Ascending aorta (tissue), 2 donors: ENCODE measurements at places on chromosomes 6 and 20.

- no peak for DNase-seq
Observed at GRCh38 chr6:15337582-15337981, 91.7 kb downstream of the JARID2 start.

GRCh38 chr20:9613871-9614270 lies 99.5 kb downstream of the LAMP5 start:
- no peak for DNase-seq

DNA sequence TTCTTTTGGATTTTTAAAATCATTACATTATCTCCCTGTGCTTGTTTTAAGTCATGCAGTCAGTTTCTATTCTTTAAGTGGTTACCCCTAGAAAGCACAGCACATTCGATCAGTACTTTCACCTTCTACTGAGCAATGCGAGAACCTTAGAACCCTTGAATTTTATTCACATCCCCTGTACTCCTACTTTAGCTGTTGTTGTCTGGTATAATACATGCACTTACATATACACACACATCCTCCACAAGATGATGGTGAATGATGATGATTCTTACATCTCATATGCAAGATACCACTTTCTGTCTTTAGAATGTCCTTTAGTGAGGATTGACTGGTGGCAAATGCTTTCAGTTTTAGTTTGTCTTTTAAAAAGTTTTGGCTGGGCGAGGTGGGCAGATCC lies 5.7 kb downstream of the CDC40 start:
- DNase-seq = no peak

DNA sequence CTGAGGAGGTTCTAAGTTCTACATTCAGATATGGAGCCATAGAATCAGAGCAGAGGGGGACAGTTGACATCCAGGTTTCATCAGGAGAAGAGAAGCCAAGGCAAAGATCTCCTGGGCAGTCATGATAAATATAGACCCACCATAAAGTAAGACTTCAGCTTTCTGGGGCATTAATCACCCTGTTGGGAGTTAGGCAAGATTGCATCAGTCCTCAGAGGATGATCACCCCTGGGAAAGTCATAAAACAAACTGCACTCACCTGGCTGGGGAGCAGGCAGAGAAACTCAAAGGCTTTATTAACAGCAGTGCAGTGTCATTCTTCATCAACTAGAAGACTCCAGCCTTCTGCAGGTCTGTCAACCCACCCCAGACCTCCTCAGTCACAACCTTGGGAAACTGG lies 301.3 kb upstream of the JARID2 start:
- DNase-seq = no peak

- no peak for DNase-seq
Observed at GRCh38 chr6:38497546-38497945, 142.2 kb downstream of the BTBD9 start.

DNA sequence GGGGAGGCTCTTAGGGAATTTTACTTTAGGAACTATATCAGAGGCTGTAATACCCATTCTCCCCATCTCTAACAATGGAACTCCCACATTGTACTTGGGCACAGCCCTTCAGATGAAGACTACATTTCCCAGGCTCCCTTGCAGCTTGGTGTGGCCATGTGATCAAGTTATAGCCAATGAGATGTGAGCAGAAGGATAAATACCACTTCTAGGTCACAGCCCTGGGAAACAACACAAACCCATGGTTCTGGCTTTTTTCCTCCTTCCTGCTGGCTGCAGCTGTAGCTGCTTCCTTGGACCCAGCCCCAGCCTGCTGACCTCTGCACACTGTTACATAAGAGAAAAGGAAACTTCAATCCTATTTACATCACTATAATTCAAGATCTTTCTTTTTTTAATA lies 445.9 kb upstream of the JARID2 start:
- DNase-seq = no peak

DNA sequence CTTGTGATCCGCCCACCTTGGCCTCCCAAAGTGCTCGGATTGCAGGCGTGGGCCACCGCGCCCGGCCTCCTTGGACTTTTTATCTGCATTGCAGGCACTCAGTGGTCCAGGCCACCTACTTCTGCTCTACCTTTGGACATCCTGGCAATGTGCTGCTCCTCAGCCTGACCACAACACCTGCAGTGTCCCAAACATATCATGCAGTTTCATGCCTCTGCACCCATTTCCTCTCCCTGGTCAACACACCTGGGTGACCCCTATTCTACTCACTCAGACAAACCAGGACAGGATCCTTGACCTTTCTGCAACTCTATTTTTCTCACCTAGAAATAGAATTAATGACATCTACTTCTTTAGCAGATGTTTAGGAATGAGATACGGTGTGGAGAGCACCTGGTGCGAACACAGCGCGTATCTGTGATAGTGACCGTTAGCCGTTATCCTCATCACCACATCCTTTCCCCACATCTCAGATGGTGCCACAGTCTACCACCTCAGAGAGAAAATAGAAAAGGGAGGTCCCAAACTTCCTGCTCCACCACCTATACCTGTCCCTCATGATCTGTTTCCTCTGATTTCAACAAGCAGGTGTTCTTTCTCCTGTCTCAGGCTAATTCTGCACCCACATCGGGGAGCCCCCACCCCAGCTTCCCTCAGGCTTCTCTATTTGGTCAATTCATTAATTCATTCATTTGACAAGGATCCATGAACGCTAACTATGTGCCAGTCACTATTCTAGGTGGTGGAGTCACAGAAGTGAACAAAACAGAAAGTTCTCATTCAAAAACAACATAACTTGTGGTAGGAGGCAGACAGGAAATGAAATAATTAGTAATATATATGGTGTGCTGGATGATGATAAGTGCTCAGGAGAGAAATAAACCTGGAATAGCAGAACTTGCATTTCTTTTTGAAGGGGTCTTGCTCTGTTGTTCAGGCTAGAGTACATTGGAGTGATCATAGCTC lies 4.3 kb upstream of the BTN3A2 start:
- no peak for DNase-seq

DNA sequence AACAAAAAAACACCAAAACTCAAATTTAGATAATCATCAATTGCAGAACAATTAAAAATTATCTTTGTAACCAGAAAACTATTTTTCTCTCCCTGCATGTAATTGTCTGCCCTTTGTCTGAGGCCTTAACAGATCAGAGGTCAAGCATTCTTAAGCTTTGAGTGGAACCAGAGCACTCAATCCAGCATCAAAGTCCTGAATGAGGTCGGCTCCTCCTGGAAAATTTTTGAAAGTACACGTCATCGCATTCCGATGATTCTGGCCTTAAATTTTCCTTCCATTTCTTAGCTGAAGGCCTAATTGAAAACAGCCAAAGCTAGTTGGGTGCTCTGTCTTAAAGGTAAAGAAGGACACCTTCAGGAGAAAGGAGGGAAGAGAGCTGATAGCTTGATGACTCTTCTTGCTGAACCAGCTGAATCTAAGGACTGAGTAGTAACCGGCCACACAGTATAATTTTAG lies 510.2 kb upstream of the SULF2 start:
- no peak for DNase-seq

DNA sequence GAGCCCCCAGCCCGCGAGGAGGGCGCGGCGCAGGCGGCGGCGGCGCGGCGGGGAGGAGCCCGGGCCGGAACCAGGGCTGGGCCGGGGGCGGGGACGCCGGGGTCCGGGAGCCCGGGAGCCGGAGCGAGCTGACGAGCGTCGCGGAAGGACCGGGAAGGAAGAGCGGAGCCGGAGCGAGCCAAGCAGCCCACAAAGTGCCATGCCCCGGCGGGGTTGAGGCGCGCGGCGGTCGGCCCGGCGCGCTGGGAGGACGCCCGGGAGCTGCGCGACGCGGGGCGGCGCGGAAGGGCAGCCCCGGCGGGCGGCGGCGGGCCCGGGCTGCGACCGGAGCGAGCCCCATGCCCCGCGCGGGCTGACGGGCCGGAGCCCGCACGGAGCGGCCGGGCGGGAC lies 289 bp downstream of the FOXP4 start:
- DNase-seq = no peak

- no peak for DNase-seq
Observed at GRCh38 chr6:132687306-132687705, 26.5 kb downstream of the VNN1 start.

DNA sequence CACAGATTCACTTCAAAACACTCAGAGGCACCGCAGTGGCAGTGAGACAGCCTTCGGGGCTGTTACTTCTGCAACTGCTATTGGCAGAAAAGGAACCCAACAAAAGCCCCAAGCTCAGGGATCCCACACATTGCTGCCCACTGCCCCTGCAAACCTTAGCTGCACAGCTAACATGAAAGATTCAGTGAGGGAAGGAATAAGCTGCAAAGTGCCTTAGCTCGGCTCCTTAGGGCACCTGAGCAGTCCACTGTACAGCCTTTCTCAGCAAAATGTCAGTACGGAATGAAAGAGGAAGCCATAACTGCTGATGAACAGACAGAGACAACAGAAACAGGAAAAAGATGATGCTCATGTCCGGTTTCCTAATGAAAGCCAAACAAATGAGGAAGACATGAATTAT lies 179.7 kb upstream of the SHLD1 start:
- DNase-seq = no peak

- no peak for DNase-seq
Observed at GRCh38 chr6:139891471-139891870, 517.0 kb upstream of the CITED2 start.

GRCh38 chr6:86936834-86937218 lies 502 bp upstream of the HTR1E start:
- no peak for DNase-seq

DNA sequence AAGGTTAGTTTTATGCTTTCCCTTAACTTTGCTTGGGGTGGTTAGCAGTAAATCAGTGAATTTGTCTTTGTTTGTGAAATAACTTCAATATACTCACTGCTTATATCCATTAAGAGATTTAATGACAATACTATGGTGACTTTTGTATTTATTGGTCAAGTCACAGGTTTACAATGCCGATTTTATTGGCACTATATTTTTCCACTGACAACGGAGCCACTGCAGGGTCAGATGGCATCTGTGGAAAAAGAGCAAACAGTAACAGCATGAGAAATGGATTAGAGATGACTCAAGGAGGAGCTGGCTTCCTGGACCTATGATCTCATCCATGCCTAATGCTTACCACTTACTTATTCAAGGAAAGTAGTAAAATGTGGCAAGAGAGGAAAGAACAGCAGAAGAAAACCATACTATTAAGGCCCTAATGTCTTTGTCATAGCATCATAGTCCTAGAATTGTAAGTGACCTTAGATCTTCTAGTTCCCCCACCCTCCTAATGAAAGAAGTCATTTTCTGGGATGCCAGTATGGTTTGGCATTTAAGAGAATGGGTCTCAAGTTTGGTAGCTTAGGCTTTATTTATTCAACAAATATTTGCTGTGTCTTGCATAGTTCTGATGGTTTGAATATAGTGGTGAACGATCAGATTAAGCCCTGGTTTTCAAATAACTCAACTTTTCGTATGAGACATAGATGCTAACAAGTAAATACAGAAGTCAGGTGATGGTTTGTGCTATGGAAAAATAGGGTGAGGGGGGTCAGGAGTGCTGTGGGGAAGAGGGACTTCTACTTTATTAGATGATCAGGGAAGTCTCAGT lies 18.5 kb downstream of the RNF144B start:
- DNase-seq = no peak

GRCh38 chr6:1930356-1930755 lies 315.0 kb downstream of the GMDS start:
- DNase-seq = no peak

GRCh38 chr20:17012546-17013226 lies 214.2 kb upstream of the PCSK2 start:
- no peak for DNase-seq

DNA sequence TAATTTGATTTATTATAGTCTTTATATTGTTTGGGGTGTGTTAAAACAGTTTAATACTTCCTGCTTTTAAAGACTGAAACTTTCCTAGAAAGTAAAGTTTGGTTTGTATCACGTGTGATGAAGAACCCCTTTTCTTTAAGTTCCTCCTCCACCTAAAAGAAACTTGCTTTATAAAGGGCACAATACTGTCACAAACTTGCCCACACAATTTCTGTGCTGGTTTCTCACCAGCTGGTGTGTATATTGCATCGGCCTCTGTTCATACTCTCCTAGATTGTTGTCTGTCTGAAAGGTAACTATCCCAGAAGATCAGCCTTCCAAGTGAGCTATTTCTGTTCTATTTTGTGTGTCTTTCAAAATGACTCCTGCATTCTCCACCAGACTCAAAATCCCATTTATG lies 46.9 kb downstream of the ANKRD6 start:
- no peak for DNase-seq

DNA sequence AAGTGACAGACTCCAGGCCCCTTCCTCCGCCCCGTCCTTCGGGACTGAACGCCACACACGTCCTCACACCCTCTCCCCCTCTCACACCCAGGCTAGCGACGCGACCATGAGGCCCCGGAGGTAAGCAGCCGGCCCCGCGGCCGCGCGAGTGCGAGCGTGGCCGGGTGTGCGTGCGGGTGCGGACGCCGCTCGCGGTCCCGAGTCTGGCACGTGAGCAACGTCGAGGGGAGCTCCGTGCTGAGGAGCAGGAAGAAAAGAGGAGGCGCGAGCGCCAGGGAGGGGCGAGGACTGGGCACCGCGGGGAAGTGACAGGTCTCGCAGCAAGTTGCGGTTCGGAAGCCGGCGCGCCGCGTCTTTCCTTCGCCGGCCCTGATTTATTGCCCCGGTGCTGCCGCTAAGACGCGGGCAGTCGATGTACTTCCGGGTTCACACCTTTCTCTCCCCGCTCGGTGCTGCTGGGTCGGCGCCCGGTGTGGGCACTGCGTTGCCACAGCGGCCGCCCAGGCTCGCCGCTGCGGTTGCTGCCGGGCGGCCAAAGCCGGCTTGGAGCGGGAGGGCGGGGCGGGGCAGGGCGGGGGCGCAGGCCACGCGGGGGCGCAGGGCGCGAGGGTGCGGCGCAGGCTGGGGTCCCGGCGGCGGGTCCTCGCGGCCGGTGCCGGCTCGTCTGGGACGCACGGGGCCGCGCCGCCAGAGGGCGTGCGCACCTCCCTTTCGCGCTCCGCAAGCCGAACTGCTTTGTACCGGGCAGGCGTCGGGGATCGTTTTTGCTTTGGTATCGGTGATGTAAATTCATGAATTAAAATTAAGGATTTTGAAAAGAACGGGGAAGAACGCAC lies 15.8 kb upstream of the LIN28B start:
- no peak for DNase-seq

GRCh38 chr6:156175971-156176421 lies 601.2 kb upstream of the ARID1B start:
- DNase-seq = no peak

DNA sequence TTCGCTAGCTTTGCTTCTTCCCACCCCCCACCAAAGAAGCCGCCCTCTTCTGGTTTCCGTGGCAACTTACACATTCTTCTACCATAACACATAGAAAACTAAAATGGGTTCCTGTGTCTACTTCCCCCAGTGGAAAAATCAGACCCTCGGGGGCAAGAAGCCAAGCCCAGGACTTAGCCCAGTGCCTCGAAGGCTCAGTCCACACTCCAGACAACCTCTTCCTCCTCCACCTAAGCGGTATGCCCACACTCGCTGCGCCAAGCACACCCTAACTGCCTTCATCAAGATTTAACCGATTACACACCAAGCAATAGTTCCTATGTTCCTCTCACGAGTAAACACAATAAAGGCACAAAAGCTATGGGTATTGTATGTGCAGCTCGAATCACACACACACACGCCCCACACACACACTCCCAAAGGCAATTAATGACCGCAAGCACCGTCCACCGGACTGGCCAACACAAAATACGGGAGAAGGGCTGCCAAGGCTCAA lies 537 bp downstream of the PPIL4 start:
- DNase-seq = no peak

GRCh38 chr6:51479296-51479695 lies 608.1 kb downstream of the PKHD1 start:
- no peak for DNase-seq
